ENCODE measurements at places on chromosomes 2 and 18.

DNA sequence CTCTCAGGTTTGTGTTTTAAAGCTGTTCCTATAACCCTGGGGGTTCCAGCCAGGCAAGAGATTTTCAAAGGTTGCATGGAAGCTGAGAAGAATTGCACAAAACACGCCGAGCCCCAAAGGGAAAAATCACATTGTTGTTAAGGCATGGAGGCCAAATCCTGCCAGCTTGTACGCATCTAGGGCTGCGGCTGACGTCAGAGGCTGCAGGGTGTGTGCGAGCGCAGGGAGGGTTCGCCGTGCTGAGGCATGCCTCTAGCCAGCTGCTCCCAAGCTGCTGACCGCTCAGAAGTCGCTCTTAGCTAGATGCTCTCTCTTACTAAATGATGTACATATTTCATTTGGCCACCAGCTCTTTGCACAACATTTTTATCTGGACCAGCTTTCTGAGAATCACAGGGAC lies 191.8 kb downstream of the LPIN1 start:
- no peak for DNase-seq

GRCh38 chr2:193267496-193268002 lies 1072.8 kb upstream of the TMEFF2 start:
- DNase-seq = no peak

- DNase-seq = peak; percentile 36
These were observed 439.7 kb upstream of the FANCL start for GRCh38 chr2:58680755-58681310.

- DNase-seq = no peak
These were observed 36.8 kb downstream of the GPC1 start for GRCh38 chr2:240472078-240472790.

DNA sequence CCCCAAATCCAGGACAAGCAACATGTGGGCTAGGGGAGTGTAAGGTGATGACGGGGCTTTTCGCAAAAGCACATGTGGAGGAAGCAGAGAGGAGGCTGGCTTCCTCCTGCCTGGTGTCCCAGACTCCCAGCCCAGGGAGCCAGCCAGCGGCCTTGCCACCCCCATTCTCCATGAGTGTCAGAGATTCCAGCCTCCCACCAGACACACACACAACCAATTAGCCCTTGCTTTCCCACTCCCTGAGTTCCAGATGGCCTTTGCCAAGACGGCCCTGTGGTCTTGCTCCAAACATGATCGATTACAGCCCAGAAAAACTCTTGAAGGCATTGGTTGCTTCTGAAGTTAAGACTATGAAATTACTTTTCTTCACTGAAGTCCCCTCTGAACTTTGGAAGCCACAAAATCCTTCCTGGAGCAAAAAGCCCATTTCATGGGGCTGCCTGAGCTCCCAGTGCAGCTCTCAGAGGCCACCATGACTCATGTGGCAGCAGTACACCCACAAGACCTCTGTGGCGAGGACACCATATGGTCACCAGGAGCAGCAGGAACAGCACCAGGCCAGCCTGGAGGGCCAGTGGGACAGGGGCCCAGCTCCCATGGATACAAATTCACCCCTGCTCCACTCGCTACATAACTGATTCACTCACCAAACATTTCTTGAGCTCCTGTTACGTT lies 69.1 kb upstream of the PID1 start:
- DNase-seq = no peak

- DNase-seq = no peak
These were observed 564.4 kb upstream of the LINC00305 start for GRCh38 chr18:64713284-64713683.

DNA sequence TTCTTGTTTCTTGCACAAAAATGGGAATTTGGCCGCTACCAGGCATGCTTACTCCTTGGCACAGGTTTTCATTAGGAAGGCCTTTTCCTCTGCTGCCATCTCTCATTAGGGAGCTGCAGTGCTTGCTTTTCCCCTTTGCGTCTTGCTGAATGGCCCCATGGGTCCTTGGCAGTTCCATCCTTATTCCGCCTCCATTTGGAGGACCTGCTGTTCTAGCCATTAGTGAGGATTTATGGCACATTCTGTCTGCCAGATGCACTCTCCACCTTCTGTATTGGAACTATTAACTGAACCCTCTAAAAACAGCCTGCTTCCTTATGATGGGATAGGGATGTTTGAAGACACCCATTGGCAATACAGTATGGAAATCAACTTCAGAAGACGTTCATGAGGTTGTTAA lies 103.5 kb upstream of the NOSTRIN start:
- no peak for DNase-seq

GRCh38 chr18:363301-364085 lies 95.6 kb upstream of the THOC1 start:
- DNase-seq = peak; percentile 54

GRCh38 chr2:232773815-232774214 lies 2.5 kb downstream of the KCNJ13 start:
- no peak for DNase-seq

- DNase-seq = no peak
These were observed 570.7 kb downstream of the EPHA4 start for GRCh38 chr2:221001381-221001801.

DNA sequence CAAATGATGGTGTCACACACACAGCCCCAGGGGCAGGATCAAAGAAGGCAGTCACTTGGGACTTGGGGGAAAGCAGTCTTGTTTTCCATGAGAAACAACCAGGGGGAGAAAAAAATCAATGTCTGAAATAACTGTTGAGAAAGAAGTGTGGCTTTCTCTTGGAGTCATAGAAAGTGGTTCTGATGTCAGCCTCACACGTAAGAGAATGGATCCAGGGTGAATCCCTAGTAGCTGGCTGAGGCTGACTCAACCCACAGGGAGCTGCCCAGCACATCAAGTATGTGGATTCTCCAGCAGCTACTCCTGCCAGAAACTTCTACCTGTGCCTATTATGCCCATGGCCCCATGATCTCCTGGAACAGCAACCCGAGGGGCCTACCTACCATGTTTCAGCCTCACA lies 33.6 kb upstream of the ZBTB7C start:
- no peak for DNase-seq

All from OCI-M1 (cell line).